T-helper 2 cell treated with Interferon-gamma antibody and Interleukin-4, amounts not matched to agents 100 ng/mL and 5 ng/mL, for 36 hours (primary cell): ENCODE measurements at places on chromosomes 5 and 9. TPM values are rescaled to one million over a fixed set of nuclear protein-coding genes. Genes with fewer than 3 reads are reported as not detected.

The C9orf153 gene
- 0.25 and 0.82 TPM in 2 replicates for total RNA-seq

The PAEP gene
- not detected in 2 replicates for total RNA-seq

The EQTN gene
- not detected in 2 replicates for total RNA-seq

The INSL4 gene
- not detected in 2 replicates for total RNA-seq

The ZDHHC11B gene
- total RNA-seq = 0.07 and 0.09 TPM in 2 replicates

The NSUN2 gene
- total RNA-seq = 90.1 and 92.2 TPM in 2 replicates

The GABRB2 gene
- not detected in 2 replicates for total RNA-seq

The GPRIN1 gene
- total RNA-seq = 2.1 and 2.4 TPM in 2 replicates

The MSX2 gene
- not detected in 2 replicates for total RNA-seq

The SLC23A1 gene
- 5.2 and 6.0 TPM in 2 replicates for total RNA-seq

The SH3TC2 gene
- total RNA-seq = not detected in 2 replicates

The ACOT12 gene
- not detected in 2 replicates for total RNA-seq

The ZNF474 gene
- 0.39 TPM in 1 of 2 replicates, not detected in the other for total RNA-seq

The CEP120 gene
- total RNA-seq = 35.7 and 36.5 TPM in 2 replicates

The NIPAL4 gene
- total RNA-seq = 0.48 and 0.82 TPM in 2 replicates

The SLC34A1 gene
- 0.07 and 0.11 TPM in 2 replicates for total RNA-seq
